ENCODE measurements at places on chromosomes 7 and 10. TPM values are rescaled to one million over a fixed set of nuclear protein-coding genes. Genes with fewer than 3 reads are reported as not detected.

- no peak for DNase-seq
Measured at GRCh38 chr7:151312831-151313809, 28.5 kb upstream of the NUB1 start.

GRCh38 chr10:9038146-9038714 is 983.7 kb downstream of the GATA3 start:
- DNase-seq = no peak

Gene FAM25C
- not detected for total RNA-seq

GRCh38 chr7:110442381-110442837 is 648.5 kb upstream of the LRRN3 start:
- DNase-seq = peak; percentile 74

Gene OPALIN
- not detected for total RNA-seq

GRCh38 chr10:132940791-132941465 is 1.4 kb downstream of the CFAP46 start:
- no peak for DNase-seq
